ENCODE measurements at places on chromosomes 12 and 14.

GRCh38 chr14:103735815-103736545 is 20.4 kb downstream of the ZFYVE21 start:
- DNase-seq, result no peak

GRCh38 chr14:68279777-68280233 is 460.2 kb downstream of the RAD51B start:
- no peak for DNase-seq

GRCh38 chr12:66724616-66725015 is 45.7 kb upstream of the GRIP1 start:
- no peak for DNase-seq

DNA sequence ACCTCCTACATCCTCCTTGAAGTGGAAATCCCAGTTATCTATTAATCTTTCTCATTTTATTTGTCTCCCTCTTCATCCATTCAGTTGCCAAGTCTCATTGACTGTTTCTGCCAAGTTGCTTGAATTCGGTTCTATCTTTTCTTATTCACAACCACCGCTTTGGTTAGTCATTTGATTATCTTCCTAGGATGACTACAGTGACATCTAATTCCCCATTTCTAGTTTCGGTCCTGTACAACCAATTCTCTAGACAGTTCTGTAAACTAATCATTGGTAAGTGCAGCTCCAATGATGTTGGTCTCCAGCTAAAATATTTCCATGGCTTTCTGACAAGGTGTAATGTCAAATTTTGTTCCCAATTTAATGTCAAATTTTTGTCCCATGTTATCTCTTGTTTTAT is 220.1 kb downstream of the ADAMTS20 start:
- no peak for DNase-seq

DNA sequence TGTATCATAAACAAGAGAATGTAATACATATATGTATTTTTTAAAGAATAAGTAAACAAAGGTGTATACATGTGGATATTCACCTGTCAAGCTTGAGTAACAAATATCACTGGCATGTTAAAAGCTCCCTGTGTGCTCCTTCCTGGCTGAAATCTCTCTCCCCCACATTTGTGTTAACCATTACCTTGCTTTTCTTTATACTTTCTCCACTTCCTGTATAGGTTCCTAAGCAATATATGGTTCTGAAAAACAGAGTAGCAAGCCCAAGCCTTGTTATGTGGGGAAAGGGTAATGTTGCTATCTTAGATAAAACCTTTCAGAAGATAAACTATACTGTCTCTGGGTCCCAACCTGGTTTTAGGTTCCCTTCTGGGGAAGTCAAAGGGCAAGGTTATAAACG is 32.3 kb upstream of the TBC1D30 start:
- no peak for DNase-seq

- DNase-seq, result no peak
Observed at GRCh38 chr14:88270776-88271175, 52.3 kb downstream of the KCNK10 start.

DNA sequence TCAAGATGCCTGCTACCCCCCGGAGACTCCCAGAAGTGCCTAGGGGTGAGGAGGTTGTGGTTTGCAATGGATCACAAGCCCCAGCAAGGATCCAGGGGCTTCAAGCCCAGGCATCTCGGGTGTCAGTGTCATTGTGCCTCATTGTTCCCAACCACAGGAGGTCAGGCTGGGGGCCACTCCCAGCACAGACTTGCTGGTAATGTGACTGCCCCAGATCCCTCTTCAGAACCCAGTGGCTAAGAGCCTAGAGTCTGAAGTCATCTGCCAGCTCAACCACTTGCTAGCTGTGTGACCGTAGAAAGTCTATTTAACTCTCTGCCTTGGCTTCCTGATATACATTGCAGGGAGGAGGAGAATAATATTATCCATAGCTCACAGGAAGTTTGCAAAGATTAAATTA is 7.7 kb upstream of the ASB2 start:
- DNase-seq, result no peak

- no peak for DNase-seq
Observed at GRCh38 chr12:50662116-50662510, 101.8 kb upstream of the ATF1 start.

GRCh38 chr14:88209273-88209672 is 113.8 kb downstream of the KCNK10 start:
- no peak for DNase-seq

DNA sequence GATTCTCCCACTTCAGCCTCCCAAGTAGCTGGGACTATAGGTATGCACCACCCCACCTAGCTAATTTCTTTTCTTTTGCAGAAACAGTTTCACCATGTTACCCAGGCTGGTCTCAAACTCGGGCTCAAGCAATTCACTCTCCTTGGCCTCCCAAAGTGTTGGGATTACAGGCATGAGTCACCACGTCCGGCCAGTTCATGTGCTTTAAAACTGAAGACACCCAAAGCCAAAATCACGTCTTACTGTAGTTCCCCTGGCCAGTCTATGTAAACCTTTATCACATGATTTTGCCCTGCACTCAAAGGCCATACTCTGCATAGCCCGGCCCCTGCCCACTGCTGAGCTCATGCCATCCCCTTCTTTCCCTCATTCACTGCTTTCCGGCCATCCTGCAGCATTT is 4.5 kb downstream of the ALKBH2 start:
- DNase-seq, result no peak

DNA sequence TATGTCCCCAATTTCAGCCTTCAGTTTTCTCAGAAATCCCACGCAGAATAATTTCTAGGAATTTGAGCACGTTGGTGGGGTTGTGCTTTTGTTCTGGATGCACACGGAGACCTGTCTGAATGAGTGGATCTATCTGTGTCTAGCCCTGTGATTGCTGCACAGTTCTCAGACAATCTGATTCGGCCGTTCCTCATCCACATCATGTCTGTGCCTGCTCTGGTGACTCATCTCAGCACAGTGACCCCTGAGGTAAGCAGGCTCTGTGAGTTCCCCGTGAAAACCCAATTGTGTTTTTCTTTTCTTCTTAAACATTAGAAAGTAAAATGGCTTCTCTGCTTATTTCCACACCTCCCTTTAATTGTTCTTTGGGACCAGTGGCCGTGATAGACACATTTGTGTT is 20.2 kb downstream of the UBE3B start:
- DNase-seq, result no peak

DNA sequence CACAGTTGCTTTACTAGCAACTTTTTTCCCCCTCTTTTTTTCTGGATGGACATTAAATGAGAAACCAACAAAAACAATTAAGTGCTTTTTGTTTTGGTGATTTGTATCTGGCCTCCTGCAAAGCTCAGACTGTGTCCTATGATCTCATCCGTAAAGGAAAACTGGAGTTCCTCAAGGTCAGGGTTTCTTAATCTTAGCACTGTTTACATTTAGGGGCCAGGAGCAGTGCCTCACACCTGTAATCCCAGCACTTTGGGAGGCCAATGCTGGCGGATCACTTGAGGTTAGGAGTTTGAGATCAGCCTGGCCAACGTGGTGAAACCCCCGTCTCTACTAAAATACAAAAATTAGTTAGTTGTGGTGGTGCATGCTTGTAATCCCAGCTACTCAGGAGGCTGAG is 28.0 kb downstream of the ENTPD5 start:
- no peak for DNase-seq

DNA sequence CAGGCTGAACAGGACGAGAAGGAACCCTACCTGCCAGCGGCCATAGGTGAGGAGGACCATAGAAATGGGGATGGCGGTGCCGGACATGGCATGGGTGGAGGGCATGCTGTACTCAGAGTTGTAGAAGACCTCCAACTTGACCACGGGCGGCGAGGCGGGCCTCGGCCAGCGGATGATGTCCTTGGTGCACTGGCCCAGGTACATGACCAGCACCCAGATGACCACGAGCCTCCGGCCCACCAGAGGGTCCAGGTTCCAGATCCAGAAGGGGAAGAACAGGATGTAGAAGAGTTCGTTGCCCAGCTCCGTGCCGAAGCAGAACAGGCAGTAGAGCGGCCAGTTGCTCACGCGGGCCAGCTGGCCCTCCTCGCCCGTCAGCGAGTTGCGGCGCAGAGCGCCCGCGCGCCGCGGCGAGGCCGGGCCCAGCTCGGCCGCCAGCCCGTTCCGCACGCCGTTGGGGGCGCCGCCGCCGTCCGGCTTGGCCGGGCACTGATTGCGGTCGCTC is 582 bp downstream of the SGPP1 start:
- peak; percentile 12 for DNase-seq

DNA sequence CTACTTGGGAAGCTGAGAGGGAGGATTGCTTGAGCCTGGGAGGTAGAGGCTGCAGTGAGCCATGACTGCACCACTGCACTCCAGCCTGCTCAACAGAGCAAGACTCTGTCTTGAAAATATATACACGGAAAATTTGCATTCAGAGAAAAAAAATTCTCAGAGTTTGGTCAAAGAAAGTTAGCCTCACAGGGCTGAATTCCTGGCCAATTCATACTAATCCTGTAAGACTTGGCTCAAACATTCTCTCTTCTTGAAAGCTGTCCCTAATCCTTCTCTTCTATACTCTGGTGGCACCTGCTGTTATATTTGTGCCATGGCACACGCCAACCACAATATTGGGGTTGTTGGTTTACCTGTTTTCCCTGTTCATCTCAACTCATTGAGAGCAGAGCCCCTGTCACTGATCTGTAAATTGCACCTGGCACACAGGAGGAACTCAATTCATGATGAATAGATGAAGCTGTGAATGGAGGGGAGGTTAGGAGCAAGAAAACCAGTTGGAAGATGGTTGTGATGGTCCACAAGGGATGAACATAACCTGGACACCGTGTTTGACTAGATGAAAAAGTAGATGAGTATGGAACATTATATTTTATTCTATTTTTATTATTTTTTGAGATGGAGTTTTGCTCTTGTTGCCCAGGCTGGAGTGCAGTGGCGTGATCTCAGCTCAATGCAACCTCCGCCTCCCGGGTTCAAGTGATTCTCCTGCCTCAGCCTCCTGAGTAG is 36.8 kb upstream of the SPTSSA start:
- DNase-seq, result peak; percentile 2

DNA sequence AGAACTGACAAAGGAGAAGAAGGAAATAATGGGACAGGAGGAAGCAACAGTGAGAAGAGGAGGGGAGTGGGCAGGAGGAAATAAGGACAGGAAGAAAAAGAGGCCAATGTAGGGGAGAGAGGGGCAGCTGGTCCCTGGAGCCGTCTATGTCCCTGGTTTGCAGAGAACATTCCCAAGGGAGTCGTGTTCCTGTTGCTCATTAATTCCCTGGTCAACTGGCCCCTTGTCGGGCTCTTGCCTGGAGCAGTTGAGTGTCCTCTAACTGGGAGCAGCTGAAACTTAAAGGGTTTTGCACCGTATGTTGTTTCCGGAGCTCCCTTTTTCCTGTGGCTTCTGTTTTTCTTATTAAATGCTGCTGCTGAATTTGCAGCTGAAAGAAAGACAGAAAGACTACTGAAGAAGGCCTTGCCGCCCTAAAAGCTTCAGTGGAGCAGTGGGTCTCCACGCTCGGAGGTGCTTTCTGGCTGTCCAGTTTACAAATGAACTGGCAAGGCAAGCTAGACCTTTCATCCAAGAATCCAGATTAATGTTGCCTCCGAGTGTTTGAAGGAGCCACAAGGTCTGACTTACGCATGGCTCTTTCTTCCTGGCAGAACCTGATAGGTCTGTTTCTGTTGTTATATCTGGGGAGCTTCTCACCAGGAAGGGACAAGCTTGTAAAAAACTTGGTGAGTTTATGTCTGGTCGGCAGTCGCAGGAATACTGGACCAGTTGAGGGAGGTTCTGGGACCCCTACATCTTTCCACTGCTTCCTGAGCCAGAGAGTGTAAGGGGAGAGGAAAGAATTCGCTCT is 146.2 kb upstream of the RFLNA start:
- no peak for DNase-seq

DNA sequence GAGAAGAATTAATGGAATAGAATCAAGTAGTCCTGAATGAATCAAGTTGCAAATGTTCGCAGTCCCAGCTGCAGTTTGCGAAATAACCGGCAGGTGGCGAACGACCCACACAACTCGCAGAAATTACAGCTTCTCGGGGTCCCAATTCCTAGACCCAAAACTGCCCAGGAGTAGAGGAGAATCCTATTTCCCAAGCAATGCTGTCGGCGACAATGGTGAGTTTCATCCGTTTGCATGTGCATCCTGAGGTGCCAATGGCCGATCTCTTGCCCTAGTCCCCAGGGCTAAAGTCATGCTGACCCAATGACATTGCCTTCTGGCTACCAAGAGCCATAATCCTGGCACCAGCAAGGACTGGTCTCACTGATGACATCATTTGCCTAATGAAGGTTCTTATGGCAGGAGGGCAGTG is 8.5 kb upstream of the ASCL1 start:
- no peak for DNase-seq

- no peak for DNase-seq
Observed at GRCh38 chr14:102833341-102833740, 56.1 kb downstream of the TRAF3 start.

GRCh38 chr12:59240048-59240447 is 319.7 kb upstream of the LRIG3 start:
- DNase-seq, result no peak

GRCh38 chr14:21991130-21991529 is 317.5 kb upstream of the OR4E1 start:
- no peak for DNase-seq

DNA sequence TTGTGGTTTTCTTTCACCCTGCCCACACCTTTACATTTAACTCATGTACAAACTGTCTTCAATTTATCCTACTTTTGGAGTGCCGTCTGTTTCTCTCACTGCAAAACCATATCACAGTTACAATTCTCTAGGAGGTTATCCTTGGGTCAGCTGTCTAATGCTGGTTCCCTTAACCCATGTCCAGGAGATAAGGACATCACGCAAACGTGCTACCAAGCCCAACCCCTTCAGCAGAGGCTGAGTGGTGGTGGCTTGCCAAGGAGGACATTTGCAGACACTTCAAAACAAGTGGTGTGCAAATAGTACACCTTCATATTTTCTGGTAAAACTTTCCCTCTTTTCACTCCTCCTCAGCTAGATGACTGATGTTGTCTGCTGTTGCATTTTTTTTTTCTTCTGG is 167.9 kb downstream of the PAX9 start:
- DNase-seq, result no peak

- no peak for DNase-seq
Observed at GRCh38 chr12:92803903-92804302, 101.1 kb downstream of the PLEKHG7 start.

All from CD14-positive monocyte (primary cell).